ENCODE measurements at places on chromosomes 3 and 15.

GRCh38 chr3:148856384-148856783 is 8.7 kb upstream of the CPA3 start:
- DNase-seq, result no peak

- DNase-seq, result no peak
Observed at GRCh38 chr3:47512416-47513124, 942 bp downstream of the ELP6 start.

- no peak for DNase-seq
Observed at GRCh38 chr15:36331531-36332275, 247.7 kb upstream of the CDIN1 start.

- DNase-seq, result no peak
Observed at GRCh38 chr3:187946163-187946691, 201.0 kb upstream of the BCL6 start.

GRCh38 chr3:36784138-36784635 is 19.8 kb upstream of the DCLK3 start:
- no peak for DNase-seq

DNA sequence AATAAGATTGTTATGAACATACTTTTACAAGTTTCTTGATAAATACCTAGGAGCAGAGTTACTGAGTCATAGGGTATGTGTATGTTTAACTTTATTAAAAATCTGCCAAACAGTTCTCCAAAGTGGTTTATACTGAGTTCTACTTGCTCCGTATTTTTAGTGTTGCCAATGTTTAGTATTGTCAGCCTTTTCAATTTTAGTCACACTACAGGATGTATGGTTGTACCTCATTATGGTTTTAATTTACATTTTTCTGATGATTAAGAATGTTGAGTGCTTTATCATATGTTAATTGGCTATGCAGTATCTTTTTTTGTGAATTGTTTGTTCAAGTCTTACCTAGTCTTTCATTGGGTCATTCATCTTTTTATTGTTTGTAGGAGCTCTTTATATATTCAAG is 4.3 kb downstream of the TMOD3 start:
- DNase-seq, result no peak

- DNase-seq, result no peak
Observed at GRCh38 chr3:107367353-107367752, 9.9 kb upstream of the CCDC54 start.

DNA sequence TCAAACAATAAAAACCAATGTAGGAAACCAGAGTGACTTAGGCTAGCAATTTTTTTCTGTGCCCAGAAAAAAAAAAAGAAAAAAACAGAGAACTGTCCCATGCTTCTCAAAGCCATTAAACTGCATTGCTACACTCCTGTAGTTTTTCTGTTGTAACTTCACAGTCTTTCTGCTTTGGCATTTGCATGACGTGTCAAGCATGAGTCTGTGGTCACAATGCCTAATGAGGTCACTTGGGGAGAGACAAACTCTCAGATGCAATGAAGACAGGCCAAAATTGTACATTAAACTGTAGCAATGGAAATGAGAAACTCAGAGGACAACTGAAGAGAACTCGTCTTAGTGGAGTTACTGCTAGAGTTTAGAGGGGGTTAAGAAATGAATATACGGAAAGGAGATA is 30.8 kb downstream of the CCDC80 start:
- no peak for DNase-seq

- DNase-seq, result no peak
Observed at GRCh38 chr15:38176155-38176554, 76.5 kb upstream of the SPRED1 start.

DNA sequence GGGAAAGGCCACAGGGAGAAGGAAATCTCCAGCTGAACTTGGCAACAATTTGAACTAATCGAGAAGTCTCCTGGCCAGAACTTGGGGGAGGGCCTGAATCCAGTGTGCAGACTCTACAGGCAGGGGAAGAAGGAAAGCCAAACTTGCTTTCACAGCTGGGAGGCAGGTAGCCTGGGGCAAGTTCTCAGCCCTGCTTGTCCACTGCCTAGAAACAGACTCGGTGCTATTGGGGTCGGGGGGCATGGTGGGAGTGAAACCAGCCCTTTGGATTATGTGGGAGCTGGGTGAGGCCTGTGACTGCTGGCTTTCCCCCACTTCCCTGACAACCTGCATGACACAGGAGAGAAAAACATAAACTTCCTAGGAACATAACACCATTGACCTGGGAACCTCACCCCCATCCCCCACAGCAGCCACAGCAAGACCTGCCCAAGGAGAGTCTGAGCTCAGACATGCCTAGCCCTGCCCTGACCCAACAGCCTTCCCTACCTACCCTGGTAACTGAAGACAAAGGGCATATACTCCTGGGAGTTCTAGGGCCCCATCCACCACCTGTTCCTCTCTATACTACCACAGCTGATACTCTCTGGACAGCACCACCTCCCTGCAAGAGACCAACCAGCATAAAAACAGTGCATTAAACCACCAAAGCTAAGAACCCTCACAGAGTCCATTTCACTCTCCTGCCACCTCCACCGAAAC is 103.7 kb upstream of the MNS1 start:
- peak; percentile 50 for DNase-seq

DNA sequence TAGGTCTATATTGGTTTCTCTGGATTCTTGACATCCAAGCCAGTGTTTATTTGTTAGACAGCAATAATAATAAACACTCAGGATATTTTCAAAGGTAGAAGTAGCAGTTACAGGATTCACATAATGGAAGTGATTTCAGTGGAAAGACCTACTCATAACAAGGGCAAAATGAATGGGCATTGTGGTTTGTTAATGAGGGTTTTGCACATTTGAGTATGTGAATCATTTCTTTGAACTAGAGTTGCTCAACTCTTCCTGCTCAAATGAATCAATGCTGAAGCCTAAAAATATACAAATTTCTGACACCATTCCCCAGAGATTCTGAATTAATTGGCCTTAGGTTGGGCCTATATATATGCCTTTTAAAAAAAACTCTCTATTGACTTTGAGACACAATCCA is 4.1 kb upstream of the COL6A5 start:
- DNase-seq, result no peak

DNA sequence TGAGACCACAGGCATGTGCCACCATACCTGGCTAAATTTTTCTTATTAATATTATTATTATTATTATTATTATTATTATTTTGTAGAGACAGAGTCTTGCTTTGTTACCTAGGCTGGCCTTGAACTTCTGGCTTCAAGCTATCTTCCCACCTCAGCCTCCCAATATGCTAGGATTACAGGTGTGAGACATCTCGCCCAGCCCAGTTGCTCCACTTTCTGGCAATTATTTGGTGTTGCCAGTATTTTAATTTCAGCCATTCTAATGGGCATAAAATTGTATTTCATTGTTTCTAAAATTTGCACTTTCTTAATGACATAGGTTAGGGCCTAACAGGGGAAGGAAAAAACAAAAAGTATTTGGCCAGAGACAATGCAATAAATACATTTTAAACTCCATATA is 1217.6 kb upstream of the ALCAM start:
- DNase-seq, result no peak

DNA sequence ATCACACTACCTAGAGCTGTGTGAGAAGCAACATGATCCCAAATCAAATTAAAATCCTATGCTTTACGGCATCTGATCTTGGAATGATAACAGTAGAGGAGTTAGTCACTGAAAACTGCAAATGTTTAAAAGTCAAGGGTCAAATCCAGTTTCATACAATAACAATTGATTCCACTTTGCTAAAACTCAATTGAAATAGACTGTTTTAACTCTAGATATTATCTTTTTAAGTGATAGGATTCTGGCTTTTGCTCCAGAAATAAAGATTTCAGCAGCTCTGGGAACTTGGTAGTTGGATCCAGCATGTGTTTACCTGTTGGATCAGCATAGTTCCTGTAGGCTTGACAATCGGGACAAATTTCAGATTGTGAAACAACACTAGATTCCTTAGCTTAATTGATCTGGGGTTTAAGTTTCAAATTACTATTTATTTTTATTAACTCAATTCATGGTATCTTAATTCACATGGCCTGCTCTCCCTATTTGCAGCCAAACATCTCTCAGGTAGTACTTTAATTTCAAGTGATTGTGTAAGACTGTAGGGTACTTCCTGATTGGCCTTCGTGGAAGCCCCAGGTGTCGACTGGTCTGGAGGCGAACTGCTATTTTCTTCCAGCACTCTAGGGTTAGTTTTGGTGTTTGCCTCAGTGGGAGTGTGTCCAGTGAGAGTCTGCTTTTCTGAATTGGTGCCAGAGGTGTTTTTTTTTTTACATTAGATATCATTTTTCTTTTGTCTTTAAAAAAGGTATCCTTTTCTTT is 16.6 kb downstream of the NFKBIZ start:
- DNase-seq, result no peak

GRCh38 chr15:51382787-51383186 is 41.3 kb downstream of the GLDN start:
- DNase-seq, result no peak

GRCh38 chr3:72227486-72228070 is 442.6 kb upstream of the PROK2 start:
- no peak for DNase-seq

- no peak for DNase-seq
Observed at GRCh38 chr15:83733691-83734090, 79.8 kb downstream of the ADAMTSL3 start.

- no peak for DNase-seq
Observed at GRCh38 chr3:98733812-98734281, 29.3 kb upstream of the ST3GAL6 start.

GRCh38 chr3:140994316-140994715 is 52.7 kb downstream of the SLC25A36 start:
- no peak for DNase-seq

DNA sequence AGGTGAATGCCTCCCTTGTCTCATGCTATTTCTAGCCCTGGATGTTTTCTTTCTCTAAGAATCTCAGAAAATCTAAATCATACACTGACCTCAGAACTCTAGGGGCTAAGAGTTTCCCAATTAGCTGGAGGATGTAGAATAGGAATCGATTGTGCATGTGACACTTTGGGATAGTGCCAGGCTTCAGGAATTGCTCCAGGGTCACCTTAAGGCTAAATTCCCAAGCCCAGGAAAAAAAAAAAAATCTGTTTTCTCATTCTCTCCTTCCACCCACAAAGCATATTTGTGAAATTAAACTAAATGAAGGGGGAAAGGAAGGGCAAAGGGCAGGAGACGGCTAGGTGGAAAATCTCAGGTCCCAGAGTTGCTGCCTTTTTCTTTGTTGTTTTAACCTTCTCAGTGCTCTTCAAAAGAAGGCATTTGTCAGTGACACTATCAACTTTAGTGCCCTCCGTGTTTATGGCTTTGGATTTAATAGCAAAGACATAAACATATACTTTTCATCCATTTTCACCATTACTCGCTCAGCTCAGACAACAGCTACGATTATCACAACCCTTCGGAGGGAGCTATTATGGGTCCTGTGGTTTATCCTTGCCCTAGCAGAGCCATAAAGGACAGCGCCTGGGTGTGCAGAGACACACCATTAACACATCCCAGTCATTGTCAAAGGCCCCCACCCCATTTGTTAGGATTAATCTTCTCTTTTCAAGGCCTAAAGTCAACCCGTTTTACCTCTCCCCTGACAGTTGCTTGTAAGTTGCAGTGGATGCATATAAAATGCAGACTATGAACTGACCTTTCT is 271.7 kb downstream of the PDZRN3 start:
- no peak for DNase-seq

DNA sequence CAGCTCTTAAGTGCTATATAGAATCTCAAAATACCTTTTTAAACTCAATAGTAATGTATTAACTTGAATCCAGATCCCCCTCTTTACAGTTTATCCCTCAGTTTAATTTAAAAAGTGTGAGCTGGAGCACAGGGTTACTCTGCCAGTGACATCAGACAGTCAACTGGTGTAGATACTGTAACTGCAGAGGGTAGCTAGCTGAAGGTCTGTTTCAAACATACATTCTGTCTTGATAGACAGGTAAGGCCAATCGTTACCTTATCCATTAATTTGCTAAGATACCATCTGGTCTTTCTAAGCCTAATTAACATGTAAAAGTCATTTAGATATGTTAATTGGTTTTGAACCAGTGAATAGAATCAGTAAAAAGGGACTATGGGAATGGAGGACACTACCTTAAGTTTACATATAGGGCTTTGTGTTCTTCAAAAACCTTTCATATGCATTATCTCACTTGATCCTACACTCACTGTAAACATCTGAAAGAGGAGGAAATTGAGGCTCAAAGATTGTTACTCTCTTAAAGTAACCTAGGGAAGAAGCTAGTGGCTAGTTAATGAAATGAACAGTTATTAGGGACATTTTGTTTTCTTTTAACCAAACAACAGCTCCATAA is 59.5 kb upstream of the TSPAN3 start:
- no peak for DNase-seq

- no peak for DNase-seq
Observed at GRCh38 chr3:122886946-122887345, 92.1 kb downstream of the SLC49A4 start.

GRCh38 chr3:37053337-37053736 is 60.0 kb downstream of the MLH1 start:
- DNase-seq, result no peak

DNA sequence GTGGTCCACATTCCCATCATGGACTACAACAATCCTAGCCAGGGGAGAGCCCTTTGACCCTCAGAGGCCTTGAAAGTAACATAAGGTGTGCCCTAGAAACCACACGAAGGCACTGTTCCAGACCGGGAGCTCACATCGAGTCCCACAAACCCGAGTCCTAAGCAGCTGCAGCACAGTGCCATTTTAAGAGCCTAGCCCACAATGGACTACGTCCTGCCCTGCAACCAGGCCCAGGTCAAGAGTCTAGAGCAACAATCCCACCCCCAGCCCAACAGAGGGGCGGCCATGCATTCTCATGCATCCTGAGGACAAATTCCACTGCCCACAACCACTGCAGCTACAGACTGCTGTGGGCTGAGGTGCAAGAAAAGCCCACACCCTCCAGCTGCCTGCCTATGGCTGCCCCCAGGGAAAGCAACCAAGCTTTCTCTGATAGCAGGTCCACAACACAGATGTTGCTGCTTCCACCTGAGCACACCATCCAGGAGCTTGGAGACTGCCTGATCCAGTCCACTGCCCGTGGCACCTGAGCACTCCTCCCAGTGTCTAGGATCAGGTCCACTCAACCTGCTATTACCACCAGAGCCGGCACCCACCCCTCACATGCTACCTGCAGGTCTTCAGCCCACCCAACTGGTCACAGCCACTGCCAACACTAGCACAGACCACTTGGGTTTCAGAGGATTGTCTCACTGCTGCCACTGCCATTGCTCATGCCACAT is 56.8 kb downstream of the IGSF11 start:
- DNase-seq, result no peak

GRCh38 chr3:166580561-166580960 is 743.3 kb upstream of the BCHE start:
- no peak for DNase-seq

- DNase-seq, result no peak
Observed at GRCh38 chr3:113063126-113063894, 72.5 kb downstream of the GTPBP8 start.
